Stimulated activated CD8-positive, alpha-beta memory T cell treated with anti-CD3 and anti-CD28 coated beads, Interleukin-15, amount 100 ng/mL, for 48 hours (primary cell): ENCODE measurements at places on chromosomes 3 and 15.

DNA sequence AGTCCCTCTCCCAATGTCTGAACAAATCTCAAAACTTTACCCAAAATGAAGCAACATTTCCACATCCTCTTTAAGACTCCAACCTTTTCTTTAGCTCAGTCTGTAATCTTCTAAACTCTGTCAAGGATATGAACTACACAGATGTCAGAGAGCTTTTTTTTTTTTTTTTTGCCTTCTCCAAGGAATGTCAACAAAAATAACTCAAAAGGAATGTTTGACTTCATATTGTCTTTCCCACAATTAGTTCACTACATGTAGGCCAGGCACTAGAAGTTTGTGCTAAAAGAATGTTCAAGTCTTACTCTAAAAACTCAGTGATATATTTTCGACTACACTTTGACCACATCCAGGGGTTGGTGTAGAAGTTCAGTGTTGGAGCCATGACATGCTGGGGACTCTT is 37.1 kb downstream of the ADAMTS9 start:
- DNase-seq = no peak

DNA sequence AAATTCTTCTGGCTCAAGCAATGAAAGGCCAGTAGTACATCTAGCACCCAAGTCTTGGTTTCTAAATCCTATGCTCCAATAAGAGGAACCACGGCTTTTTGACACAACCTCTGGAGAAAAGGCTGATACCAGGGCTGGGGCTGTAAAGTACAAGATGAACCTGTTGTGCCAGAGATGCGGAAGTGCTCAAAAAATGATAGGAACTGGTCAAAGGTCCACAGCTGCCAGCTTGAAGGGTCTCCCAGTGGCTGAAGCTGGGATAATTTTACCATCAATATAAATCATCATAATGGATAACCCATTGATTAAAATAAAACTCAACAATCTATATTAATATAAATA is 558 bp upstream of the NCEH1 start:
- DNase-seq = no peak

GRCh38 chr3:45806072-45806471 is 9.7 kb upstream of the SLC6A20 start:
- no peak for DNase-seq

DNA sequence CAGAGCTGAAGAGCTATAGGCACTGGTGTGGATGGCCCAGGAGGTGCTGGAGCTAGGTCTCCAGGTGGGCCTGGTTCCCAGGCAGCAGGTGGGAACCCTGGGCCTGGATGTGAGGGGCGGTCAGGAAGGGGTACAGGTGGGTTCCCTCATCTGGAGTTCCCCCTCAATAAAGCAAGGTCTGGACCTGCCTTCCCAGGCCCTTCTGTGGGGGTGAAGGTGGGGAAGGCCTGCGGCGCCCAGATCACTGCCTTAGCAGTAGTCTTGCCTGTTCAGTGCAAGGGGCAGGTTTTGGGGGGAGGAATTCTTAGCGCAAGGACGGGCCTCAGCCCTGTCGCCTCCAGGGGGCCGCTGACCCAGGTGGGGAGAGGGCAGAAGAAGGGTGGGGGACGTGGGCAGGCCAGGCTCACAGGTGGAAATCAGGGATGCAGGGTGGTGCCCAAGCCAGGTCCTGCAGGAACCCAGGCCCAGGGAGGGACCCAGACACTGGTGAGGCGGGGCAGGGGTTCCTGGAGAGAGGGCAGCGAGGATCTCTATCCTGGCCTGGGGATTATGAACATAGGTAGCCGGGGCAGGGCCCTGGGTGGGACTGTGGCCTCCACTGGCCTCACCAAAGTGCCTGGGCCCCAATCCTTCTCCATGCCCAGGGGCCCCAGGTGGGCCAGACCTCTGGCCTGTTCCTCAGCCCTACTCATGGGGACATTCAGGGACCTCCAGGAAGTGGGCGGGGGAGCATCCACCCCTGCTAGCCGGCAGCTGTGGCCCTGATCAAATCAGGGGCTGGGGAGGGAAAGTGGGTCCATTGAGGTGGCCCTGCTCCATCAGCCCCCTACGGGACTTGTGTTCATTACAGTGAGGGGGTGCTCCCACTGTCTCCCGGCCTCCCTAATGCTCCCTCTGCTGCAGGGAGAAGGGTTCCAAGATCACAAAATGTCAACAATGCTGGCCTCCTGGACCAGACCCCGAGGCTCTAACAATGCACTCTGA is 25.3 kb downstream of the HDAC11 start:
- DNase-seq = no peak

DNA sequence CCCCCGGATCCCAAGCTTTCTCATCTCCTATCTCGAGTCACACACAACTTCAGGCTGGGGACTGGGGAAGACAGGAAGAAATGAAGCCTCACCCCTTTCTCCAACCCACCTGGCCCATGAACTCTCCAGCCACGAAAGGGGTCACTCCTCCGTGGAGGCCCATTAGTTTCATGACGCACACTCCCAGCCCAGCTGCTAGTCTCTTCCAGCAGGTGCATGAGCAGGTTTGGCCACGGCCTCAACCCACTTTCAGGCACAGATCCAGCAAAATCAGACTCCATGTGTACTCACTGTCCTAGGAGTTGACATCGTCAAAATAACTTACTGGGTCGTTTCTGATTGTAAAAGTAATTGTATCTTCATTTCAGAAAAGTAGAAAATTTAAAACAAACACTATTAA is 76.6 kb downstream of the C3orf70 start:
- DNase-seq = no peak
